ENCODE measurements at places on chromosomes 2 and 18.

- no peak for DNase-seq
These were observed 83.8 kb upstream of the SNTG2 start for GRCh38 chr2:866887-867286.

DNA sequence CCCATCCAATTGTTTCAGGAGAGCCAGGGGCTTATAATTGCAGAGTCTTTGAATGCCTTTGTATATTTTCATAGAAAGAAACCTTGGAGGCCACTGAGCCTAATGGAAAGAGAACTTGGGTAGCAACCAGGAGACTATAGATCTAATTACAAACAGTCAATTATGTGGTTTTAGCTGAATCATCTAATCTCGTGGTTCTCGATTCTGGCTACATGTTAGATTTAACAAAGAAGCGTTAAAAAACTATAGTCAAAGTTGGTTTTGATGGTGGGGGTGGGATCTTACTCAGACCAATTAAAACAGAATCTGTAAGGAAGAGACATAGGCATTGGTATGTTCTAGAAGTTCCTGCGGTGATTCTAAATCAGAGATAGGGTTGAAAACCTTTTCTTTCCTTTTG is 344.1 kb downstream of the CNTNAP5 start:
- DNase-seq: no peak

DNA sequence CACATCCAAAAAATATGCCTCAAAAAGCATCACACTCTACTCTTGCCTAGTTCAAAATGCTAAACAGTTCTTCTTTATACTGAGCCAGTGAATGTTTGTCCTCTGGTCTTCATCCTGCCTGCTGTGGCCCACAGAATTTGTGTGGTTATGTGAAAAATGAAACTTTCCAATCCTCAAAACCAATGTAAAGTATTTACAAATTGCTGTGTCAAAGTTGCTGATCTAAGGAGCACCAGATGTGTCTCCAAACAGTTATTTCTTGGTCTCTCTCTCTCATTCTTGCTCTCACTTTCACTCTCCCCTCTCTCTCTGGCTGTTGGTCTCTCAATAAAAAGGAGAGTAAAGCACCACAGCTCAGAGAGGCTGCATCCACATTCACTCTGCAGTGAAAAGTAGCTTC is 23.0 kb downstream of the EPHA4 start:
- DNase-seq: no peak

- no peak for DNase-seq
These were observed 117.1 kb upstream of the TANK start for GRCh38 chr2:161042990-161043625.

- no peak for DNase-seq
These were observed 115.1 kb upstream of the PPP1CB start for GRCh38 chr2:28636491-28636890.

GRCh38 chr18:50674307-50674980 is 114.6 kb downstream of the MAPK4 start:
- DNase-seq: no peak

- DNase-seq: no peak
These were observed 16.4 kb upstream of the CYP1B1 start for GRCh38 chr2:38092196-38092902.

- DNase-seq: no peak
These were observed 40.2 kb upstream of the GMCL1 start for GRCh38 chr2:69789175-69789721.

GRCh38 chr18:10072671-10073175 is 158.9 kb downstream of the VAPA start:
- no peak for DNase-seq

Measured in CD4-positive, alpha-beta T cell treated with Interleukin-12 subunit alpha and Interleukin-12 subunit beta, for 1 hour (primary cell).